Smooth muscle cell of the umbilical artery (primary cell): ENCODE measurements at places on chromosomes 3 and 15. TPM values are rescaled to one million over a fixed set of nuclear protein-coding genes. Genes with fewer than 3 reads are reported as not detected.

Gene CMSS1
- 10.1 and 15.1 TPM in 2 replicates for total RNA-seq

Gene LRRC31
- total RNA-seq = not detected in 2 replicates

Gene EPHA6
- not detected in 2 replicates for total RNA-seq

Gene CMTM6
- 75.3 and 114 TPM in 2 replicates for total RNA-seq

Gene ZNF639
- 49.9 and 59.6 TPM in 2 replicates for total RNA-seq

Gene FAM81A
- total RNA-seq = 0.28 and 0.30 TPM in 2 replicates

Gene DHX36
- 45.1 and 62.8 TPM in 2 replicates for total RNA-seq

Gene CHL1
- not detected in 2 replicates for total RNA-seq

Gene NOX5
- total RNA-seq = 0.30 and 0.65 TPM in 2 replicates

Gene MDFIC2
- not detected in 2 replicates for total RNA-seq

Gene EPHB1
- total RNA-seq = 1.8 and 8.9 TPM in 2 replicates

Gene OSTN
- 1.8 and 23.8 TPM in 2 replicates for total RNA-seq

Gene TRH
- not detected in 2 replicates for total RNA-seq

Gene CEMIP
- 3.9 and 4.8 TPM in 2 replicates for total RNA-seq

Gene GPR15
- total RNA-seq = not detected in 2 replicates

Gene MYZAP
- total RNA-seq = under 0.01 TPM in 1 of 2 replicates, not detected in the other

Gene CNOT10
- total RNA-seq = 14.6 and 29.2 TPM in 2 replicates

Gene UNC45A
- total RNA-seq = 81.4 and 106 TPM in 2 replicates

Gene TMEM212
- not detected in 2 replicates for total RNA-seq

Gene SLC24A5
- total RNA-seq = not detected in 2 replicates

Gene SGO1
- total RNA-seq = 0.59 and 4.9 TPM in 2 replicates

Gene GOLGA8M
- total RNA-seq = not detected in 2 replicates

Gene TIPIN
- 8.3 and 12.9 TPM in 2 replicates for total RNA-seq

Gene C3orf49
- not detected in 2 replicates for total RNA-seq

Gene ADAMTSL3
- total RNA-seq = under 0.01 and 0.05 TPM in 2 replicates

Gene NGLY1
- total RNA-seq = 32.1 and 43.6 TPM in 2 replicates

Gene MUSTN1
- total RNA-seq = not detected in 2 replicates

Gene STAC
- total RNA-seq = 0.30 and 0.88 TPM in 2 replicates

Gene C15orf62
- under 0.01 and 0.05 TPM in 2 replicates for total RNA-seq

Gene GCHFR
- total RNA-seq = 0.60 and 2.4 TPM in 2 replicates

Gene PLSCR5
- total RNA-seq = not detected in 2 replicates

Gene XYLB
- 3.6 and 6.0 TPM in 2 replicates for total RNA-seq

Gene CD200
- 33.3 and 66.5 TPM in 2 replicates for total RNA-seq

Gene PSTPIP1
- total RNA-seq = not detected in 2 replicates

Gene ARPIN
- total RNA-seq = 7.4 and 8.6 TPM in 2 replicates

Gene ADAMTS7
- 7.7 and 12.6 TPM in 2 replicates for total RNA-seq

Gene CCRL2
- not detected in 2 replicates for total RNA-seq

Gene OIP5
- 0.59 and 2.1 TPM in 2 replicates for total RNA-seq

Gene BCHE
- 27.6 and 54.9 TPM in 2 replicates for total RNA-seq

Gene CAMP
- total RNA-seq = not detected in 2 replicates
